ENCODE measurements at places on chromosomes 16 and 17.

- DNase-seq: no peak
These were observed 23.5 kb upstream of the DHRS13 start for GRCh38 chr17:28926366-28926765.

DNA sequence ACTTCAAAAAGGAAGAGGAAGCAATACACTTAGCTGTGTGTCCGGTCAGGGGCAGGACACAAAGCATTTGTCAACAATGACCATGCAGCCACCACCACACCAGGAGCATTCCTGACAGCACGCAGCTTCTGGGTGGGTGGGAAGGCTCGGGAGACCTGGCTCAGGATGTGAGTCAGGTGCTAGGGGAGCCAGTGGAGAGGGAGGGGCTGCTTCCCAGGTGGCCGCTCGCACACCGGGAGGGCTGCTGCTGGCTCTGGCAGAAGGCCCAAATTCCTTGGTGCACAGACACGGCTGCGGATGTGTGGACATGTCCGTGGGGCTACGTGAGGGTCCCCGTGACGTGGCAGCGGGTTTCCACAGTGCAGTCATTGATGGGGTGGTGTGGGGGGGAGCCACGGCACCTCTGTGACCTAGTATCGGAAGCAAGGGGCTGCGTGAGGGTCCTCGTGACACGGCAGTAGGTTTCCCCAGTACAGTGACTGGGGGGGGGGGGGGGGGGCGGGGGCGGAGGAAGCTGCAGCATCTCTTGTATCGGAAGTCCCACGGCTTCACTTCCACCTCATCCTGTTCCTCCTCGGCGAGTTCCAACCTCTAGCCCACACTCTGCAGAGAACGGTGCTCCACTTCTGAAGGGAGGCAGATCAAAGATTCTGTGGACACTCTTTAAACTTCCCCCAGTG, 112.8 kb downstream of the ZNF778 start:
- peak; percentile 84 for DNase-seq

DNA sequence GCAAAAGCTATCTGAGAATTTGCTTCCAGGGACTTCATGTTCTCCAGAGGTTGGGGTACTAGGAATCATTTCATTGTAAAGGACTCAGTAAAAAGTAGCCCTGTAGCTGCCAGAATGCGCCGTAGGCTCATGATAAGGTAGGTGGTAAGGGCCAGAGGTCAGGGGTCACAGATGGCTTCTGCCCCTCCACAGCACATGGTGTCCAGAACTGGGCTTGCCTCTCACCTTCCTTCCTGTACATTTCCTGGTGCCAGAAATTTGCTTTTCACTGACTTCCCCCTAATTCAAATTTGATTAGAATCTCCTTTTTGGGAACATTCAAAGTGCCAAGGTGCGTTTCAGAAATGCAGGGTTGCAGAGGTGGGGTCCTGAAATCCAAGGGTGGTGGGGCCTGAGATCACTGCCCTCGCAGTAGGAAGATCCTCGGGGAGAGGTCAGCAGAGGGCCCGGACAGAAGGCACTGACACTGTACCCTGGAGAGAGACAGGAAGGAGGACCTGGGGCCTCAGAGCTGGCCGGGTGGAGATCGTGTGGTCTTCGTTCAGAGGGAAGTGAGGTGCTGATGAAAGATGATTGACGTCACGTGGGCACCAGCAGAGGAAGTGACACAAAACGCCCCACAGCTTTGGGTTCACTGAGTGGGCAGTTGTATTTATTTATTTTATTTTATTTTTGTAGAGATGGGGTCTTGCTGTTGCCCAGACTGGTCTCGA, 25.5 kb upstream of the METRNL start:
- no peak for DNase-seq

- DNase-seq: peak; percentile 79
These were observed 9.3 kb downstream of the GIT1 start for GRCh38 chr17:29579866-29580771.

DNA sequence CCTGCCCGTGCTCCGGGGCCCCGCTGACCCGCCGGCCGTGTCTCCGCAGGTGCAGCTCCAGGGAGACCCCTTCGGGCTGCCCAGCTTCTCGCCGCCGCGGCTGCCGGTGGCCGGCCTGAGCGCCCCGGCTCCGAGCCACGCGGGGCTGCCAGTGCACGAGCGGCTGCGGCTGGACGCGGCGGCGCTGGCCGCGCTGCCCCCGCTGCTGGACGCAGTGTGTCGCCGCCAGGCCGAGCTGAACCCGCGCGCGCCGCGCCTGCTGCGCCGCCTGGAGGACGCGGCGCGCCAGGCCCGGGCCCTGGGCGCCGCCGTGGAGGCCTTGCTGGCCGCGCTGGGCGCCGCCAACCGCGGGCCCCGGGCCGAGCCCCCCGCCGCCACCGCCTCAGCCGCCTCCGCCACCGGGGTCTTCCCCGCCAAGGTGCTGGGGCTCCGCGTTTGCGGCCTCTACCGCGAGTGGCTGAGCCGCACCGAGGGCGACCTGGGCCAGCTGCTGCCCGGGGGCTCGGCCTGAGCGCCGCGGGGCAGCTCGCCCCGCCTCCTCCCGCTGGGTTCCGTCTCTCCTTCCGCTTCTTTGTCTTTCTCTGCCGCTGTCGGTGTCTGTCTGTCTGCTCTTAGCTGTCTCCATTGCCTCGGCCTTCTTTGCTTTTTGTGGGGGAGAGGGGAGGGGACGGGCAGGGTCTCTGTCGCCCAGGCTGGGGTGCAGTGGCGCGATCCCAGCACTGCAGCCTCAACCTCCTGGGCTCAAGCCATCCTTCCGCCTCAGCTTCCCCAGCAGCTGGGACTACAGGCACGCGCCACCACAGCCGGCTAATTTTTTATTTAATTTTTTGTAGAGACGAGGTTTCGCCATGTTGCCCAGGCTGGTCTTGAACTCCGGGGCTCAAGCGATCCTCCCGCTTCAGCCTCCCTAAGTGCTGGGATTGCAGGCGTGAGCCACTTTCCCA, 5.9 kb downstream of the CTF1 start:
- DNase-seq: peak; percentile 81

DNA sequence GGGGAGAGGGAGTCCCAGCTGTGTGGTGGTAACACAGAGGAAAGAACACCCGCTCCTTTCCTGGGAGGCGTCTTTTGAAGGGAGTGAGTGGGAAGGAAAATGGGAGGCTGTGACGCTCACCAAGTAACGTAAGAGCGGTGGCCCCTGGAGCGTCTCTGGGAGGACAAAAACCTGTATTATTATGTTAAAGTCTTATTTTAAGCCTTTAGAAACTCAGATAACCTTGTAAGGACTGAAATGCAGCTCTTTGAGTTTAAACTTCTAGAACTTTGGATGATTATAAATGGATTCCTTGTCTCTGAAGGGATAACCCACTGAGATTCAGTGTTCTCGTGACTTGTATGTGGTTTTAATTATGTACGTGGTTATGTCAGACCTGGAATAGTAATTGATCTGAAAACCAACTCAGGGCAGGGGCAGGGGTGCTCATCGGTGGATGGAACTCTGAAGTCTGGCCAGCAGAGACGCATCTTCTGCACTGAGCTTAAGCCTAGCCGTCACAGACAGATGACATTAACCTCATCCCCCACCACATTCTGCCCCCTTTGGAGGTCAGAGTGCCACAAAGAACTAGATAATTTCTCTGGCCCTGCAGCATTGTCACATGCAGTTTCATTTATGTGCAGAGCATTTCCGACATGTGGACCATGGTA, 41.8 kb upstream of the SLC12A3 start:
- no peak for DNase-seq

- DNase-seq: no peak
These were observed 35.7 kb downstream of the ZCCHC14 start for GRCh38 chr16:87457061-87457611.

- no peak for DNase-seq
These were observed 1.1 kb downstream of the P4HB start for GRCh38 chr17:81858967-81859905.

- DNase-seq: no peak
These were observed 15.7 kb downstream of the ADCY7 start for GRCh38 chr16:50282010-50282538.

- DNase-seq: no peak
These were observed 11.7 kb downstream of the ARL2BP start for GRCh38 chr16:57256601-57257395.

GRCh38 chr17:27644586-27644985, 13.6 kb downstream of the LGALS9 start:
- DNase-seq: no peak
